Stimulated activated CD4-positive, alpha-beta T cell treated with anti-CD3 and anti-CD28 coated beads, Interleukin-1b, Interleukin-23, amount 100 ng/mL, for 1 hour (primary cell): ENCODE measurements at places on chromosomes 12 and 14.

GRCh38 chr12:46304070-46304469 is 35.2 kb upstream of the SLC38A1 start:
- no peak for DNase-seq

DNA sequence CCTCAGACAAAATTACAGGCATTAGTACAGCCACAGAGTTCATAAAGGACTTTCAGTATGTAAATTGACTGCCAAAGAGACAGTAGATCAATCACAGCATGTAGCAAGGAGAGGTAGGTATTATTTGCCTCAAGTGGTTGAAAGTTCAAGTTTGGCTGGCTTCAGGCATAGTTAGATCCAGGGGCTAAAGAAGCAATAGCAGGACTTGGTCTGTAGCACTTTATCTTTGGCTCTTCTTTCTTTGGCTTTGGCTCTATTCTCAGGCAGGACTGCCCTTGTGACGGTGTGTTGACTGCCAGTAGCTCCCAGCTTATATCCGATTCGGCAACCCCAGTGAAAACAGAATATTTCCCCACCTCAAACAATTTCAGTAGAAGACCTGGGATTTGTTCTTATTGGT is 346.0 kb upstream of the TBX3 start:
- DNase-seq: no peak

- DNase-seq: no peak
Measured at GRCh38 chr12:7271893-7272514, 31.9 kb upstream of the ACSM4 start.

- no peak for DNase-seq
Measured at GRCh38 chr12:11992515-11992914, 78.2 kb upstream of the BCL2L14 start.

GRCh38 chr12:2691345-2692071 is 103.3 kb upstream of the FKBP4 start:
- DNase-seq: no peak

GRCh38 chr14:91035855-91036254 is 24.6 kb downstream of the RPS6KA5 start:
- DNase-seq: no peak

DNA sequence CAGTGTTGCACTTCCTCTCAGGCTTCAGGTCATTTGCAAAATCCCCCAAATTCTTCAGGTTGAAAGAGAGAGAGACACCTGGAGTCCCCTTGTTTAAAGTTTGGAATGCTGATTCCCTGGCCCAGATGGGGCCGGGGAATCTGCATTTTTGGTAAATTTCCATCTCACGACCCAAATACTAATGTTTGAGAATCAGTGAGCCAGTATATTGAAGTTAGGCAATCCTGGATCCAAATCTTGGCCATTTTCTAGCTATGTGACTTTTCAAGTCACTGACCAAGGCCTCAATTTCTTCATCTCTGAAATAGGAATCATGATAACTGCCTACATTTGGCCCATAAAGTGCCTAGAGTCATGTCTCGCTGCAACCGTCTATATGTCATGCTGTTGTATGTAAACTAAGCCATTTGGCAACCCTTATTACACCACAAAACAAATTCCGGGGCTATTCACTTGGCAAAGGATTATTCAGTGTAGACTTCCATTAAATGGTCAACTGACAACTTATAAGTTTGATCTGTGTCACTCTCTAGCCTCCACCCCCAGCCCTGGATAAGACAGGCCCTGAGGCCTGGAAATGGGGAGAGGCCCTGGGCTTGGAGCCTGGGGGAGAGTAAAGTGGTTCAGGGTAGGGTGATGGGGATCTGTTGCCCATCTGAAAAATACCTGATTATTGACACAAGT is 3.7 kb upstream of the ZFP36L1 start:
- no peak for DNase-seq

- no peak for DNase-seq
Measured at GRCh38 chr14:51552275-51552674, 99.4 kb upstream of the FRMD6 start.
